Esophagus squamous epithelium (tissue), 5 donors: ENCODE measurements at places on chromosomes 6 and 20. TPM values are rescaled to one million over a fixed set of nuclear protein-coding genes. Genes with fewer than 3 reads are reported as not detected.

The RBM38 gene
- 21.0 TPM for total RNA-seq

The IL20RA gene
- total RNA-seq: 13.6 TPM

GRCh38 chr6:7148100-7148822 is 40.5 kb downstream of the RREB1 start:
- DNase-seq: no peak

DNA sequence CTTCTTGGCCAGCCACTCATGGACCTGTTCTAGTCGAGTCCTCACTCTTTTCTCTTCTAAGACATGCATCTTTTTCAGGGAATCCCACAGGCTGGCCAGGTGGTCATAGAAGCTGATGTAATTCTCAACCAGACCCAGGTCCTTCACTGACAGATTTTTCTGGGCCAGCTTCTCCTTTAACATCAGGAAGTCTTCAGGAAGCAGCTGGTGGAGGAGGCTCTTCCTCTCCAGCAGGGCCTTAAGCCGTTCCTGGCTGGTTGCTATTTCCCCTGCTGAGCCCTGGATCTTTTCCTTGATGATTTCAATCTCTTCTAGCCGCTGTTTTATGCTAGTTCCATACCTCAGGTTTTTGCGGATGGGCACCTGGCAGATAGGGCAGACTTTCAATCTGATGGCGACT is 28.6 kb downstream of the DDX27 start:
- DNase-seq: no peak

DNA sequence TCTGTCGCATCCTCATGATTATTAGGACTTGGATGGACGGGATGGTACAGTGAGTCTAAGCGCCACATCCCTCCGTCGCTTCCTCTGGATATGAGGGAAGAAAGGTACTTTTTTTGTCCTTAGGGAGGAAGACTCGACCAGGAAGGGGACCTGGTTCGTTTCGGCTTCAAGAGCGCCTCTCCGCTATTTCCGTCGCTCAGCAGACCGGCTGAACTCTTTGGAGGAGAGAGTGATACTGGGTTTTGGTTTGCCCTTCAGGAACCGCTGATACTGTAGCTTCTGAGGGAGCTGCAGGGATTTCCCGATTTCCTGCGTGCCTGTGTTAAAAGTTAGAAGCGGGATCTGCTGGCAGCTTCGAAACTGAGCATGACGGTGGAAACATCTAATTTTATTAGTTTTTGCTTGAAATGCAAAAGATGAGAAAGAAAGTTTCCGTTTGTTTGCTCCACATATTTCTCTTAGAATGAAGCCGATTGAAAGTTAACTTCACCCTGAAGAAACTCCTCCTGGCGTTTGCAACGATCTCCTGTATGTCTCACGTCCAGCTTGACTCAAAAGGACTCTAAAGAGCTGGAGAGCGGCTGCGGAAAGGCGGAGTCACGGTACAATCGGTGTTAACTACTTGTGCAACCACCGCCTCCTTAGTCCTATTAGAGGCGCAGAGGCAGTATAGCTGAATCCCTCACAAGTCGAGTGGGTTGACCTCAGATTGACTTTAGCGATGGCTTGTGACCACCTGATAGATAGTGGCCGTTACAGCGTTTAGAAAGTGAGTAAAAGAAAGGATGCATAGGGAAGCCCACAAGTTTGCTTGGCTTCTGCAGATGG is 129.4 kb downstream of the TRIM27 start:
- DNase-seq: no peak
